Neuronal stem cell (in vitro differentiated cells): ENCODE measurements at places on chromosomes 2 and 18.

DNA sequence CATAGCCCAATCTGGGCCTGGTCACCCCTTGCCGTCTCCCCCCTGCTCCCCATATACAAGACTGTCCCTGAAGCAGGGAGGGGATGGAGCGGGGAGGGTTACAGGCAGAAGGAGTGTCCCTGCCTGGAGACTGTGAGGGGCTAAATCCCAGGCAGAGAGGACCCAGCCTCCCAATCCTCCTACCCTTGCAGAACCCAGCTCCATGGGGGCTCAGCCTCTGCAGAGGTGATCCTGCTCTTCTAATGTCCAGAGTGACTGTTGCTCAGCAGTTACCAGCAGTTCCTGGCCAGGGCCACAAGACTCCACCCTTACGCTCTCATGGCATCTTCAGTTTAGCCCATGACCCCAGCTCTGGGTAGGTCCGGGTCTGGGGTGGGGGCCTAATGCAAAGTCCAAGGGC lies 58.1 kb downstream of the COA5 start:
- no peak for DNase-seq

DNA sequence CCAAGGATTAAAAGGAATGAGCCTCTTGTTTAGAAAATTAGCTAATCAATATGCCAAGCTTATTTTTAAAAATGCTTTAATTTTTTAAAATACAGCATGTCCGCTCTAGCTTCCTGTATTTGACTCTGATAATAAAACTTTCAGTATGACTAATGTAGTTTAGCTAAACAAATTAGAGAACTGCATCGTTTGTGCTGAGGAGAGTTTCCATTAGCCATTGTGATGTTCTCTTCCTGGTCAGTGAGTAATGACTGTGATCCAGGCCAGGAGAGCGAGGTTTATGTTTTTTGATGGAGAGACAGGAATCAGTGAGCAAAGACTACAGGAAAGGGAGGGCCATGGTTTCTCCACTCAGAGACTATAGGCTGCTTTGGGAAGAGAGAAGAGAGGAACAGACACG lies 237.2 kb upstream of the ETAA1 start:
- no peak for DNase-seq

DNA sequence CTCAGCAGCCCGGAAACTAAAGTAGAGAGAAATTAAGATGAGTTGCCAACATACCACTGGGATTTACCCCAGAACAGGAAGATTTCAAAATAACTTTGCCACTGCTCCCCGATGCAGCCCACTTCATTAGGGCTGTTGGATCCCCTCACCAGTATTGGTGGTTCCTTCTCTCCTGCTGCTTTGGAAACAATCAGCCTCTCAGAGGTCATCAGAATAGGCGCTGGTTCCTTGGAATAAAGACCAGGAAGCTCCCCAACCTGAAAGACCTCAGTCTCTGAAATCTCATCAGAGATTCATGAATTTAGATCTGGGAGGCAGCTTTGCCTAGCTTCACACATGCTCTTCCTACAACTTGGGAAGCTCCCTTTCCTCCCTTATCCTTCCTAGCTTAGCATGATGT lies 332.4 kb downstream of the STK39 start:
- DNase-seq, result no peak

DNA sequence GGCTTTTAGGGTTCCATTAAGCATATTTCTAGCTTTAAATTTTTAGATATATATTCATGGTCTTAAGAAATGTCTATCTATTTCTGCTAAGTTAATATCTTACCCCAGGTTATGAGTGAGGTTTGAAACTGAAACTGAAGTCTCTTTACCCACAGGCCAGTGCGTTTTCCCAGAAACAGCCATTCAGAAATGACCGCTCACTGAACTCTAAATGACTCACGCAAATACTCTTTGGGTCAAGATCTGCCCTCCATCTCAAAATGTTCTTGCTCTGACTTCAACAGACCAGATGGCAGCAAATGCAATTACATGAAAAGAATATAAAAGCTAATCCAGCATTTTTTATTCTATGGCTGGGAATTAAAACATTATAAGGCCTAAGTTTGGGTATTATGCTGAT lies 315.2 kb downstream of the TDRD15 start:
- no peak for DNase-seq

GRCh38 chr2:99404039-99404796 lies 67.0 kb downstream of the EIF5B start:
- DNase-seq, result no peak
